ENCODE measurements at places on chromosomes 2 and 18.
A peak's percentile ranks its signal among the peaks of the same experiment; 100 is the strongest.

- no peak for DNase-seq
Observed at GRCh38 chr2:197229509-197230443, 80.8 kb downstream of the ANKRD44 start.

GRCh38 chr18:79067611-79068010 lies 1.6 kb upstream of the ATP9B start:
- no peak for DNase-seq

- peak; percentile 92 for DNase-seq
Observed at GRCh38 chr2:109125593-109126500, 3.2 kb upstream of the SH3RF3 start.

- no peak for DNase-seq
Observed at GRCh38 chr18:60812921-60813320, 440.3 kb upstream of the MC4R start.

DNA sequence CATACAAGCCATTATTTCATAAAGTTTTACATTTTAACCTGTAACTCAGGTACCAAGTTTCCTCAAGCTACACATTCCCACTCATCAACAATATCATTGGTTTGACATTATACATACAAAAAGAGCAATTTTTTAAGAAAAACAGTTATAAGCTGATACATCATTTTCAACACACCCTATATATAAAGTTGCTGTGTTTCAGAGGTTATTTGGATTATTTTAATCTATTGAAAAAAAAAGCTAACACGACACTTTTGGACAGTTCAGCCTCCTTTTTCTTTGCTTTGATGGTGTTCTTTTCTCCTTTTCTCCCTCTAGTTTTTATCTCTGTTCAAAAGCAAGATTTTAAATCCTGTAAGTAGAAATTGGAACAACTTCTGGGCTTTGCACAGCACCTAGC lies 175.9 kb upstream of the CREB1 start:
- no peak for DNase-seq

- DNase-seq = no peak
Observed at GRCh38 chr2:71757351-71757750, 304.0 kb downstream of the DYSF start.

DNA sequence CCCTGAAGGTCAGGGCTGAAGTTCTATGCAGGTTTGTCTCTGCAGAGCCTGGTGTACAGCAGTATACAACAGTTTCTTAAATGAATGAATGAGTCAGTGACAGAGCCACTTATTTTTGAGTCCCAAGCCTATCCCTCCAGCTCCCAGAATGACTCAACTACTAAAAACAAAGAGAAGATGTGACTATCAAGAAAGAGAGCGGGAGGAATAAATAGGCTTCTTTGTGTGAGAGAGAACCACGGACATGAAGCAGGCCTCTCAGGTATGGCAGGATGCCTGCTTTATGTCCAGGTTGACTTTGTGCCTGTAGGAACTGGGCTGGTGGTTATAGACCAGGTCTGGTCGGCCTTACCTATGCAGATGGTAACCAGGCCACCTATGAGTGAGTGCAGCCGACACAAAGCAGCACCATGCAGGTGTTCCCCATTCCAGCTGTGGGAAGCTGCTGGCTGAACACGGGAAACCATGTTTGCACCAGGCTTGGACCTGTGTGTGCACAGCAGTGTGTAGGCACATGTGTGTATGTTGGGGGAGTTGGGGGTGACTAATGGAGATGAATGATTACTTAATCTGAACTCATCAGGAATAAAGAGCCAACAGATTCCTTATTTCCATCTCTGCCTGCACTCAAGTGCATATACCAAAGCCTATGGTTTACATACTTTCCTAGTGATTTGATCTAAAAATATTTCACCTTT lies 171.0 kb downstream of the OSR1 start:
- DNase-seq = no peak

DNA sequence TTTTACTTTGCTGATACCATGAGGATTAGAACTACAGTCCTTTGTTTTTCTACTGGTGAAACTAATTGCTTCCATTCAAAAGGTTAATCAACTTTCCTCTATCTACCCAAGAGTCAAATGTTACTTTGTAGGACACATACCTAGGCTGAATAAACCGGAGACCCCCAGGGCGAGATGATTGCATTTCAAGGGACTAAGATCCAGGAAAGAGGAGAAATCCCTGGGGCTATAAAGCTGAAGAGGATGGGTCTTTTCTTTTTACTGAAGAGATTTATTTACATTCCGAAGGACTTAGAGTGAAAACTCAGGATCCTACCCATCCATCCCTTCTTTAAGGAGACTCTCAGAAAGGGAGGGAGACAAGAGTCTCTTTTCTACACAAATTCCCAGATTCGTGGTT lies 331.9 kb downstream of the CDH19 start:
- no peak for DNase-seq

- no peak for DNase-seq
Observed at GRCh38 chr2:9964334-9964980, 13.0 kb downstream of the GRHL1 start.
